Renal pelvis (tissue), 12 donors: ENCODE measurements at places on chromosomes 11 and 22.

- peak; percentile 22 for DNase-seq
Observed at GRCh38 chr11:35418282-35419183, 825 bp downstream of the SLC1A2 start.

GRCh38 chr11:118212131-118212725 lies 12.6 kb downstream of the JAML start:
- DNase-seq = no peak

DNA sequence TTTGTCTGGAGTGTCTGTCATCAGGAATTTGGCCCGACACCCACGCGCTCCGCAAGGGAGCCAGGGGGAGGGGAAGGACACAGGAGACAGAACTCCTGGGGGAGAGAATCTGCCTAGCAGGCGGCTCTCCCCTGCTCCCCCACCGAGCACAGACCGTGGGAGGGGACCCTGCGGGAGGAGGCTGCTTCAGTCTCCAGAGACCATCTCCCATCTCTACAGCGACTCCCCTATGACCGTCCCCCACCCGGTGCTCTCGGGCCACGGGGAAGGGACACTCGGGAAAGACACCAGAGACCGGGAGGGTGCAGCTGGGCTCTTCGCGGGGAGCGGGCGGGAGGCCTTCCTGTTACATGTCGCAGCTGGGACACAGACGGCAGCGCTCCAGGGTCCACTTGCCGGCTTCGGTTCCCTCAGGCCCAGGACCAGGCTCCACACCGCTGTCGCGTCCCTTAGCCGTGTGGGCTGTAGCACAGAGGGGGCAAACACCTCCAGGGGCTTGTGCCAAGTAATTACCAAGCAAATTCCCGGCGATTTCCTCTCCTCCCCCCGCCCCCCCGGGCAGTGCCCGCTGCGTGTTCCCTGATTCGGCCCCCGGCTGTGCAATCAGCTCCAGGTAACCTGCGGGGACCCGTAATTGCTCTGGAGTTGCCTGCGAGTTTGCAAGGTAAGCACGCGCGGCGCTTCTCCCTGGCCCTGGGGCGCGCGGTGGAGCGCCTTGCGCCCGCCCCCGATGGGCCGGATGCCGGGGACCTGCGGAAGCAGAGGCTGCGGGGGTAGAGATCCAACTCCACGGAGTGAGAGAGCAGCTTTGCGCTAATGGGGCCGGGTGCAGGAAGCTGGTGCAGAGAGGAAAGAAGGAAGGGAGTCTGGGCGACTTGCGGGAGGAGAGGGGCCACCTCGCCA lies 155.1 kb upstream of the CADM1 start:
- DNase-seq = peak; percentile 52

- no peak for DNase-seq
Observed at GRCh38 chr11:121129362-121130340, 28.6 kb downstream of the TECTA start.

GRCh38 chr11:61976420-61976800 lies 9.0 kb upstream of the FTH1 start:
- no peak for DNase-seq

GRCh38 chr11:69939551-69940245 lies 120.5 kb upstream of the FGF3 start:
- peak; percentile 73 for DNase-seq

DNA sequence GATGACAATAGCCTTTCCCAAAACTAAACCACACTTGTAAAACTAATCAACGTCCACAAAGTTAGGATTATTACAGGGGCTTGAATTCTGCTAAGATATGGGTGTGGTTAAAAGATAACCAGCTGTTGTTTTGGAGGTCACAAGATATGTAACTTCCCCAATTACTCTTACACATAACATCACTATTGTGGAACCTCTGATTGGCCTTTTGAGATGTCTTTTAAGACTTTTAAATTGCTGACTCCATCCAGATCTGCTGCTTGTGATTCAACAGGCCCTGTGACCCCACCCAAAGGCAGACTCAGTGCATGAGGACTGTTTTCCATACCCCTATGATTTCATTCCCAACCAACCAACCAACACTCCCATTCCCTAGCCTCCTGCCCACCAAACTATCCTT lies 893.9 kb downstream of the OPCML start:
- DNase-seq = no peak

GRCh38 chr22:28398981-28399380 lies 280.7 kb downstream of the TTC28 start:
- no peak for DNase-seq

DNA sequence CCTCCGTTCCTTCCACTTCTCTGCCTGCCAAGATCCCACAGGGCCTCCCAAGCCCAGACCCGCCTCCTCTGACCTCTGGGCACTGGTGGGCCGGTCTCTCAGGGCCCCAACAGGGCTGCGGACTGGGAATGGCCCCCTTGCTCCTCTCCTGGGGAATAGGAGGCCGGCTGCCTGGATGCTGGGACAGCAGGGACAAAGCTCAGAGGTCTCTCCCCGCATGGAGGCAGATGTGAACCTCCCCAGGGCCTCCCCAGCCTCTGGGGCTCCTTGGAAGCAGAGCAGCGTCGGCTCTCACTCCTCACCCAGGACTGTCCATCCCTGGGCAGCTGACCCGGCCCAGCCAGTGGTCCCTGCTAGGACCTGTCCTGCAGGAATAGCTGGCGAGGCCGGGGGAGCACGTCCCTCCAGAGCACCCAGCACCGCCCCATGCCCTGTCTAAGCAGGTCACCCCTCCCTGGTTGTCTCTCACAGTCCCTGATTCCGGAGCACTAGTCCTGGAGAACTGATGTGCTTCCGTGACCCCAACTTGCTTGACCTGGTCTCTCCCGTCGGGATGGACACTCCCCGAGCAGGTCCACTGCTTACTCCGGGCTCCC lies 85.8 kb downstream of the RTL6 start:
- DNase-seq = no peak

- DNase-seq = no peak
Observed at GRCh38 chr11:73017024-73017751, 124.9 kb downstream of the FCHSD2 start.

GRCh38 chr22:36330655-36331305 lies 57.0 kb downstream of the MYH9 start:
- DNase-seq = no peak

- DNase-seq = no peak
Observed at GRCh38 chr11:132106096-132106982, 735.9 kb downstream of the NTM start.

DNA sequence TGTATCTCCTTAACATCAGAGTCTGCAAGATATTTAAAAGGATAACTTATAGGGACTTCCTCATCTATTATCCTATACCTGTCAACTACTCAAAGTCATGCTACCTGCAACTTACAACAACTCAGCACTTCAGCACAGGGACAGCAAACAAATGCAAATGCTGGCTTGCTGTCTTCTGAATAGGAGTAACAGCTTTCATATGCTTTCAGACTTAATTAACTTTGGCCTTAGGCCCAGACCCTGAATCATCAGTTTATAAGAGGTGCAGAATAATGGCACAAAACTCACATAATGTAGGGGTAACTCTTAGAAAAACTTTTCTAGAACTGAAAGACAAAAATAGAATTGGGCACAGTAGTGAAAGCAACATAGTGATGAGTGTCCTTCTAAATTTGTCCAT lies 953.4 kb downstream of the DLG2 start:
- DNase-seq = no peak

GRCh38 chr11:66022401-66023185 lies 3.7 kb downstream of the CATSPER1 start:
- DNase-seq = peak; percentile 44

- DNase-seq = no peak
Observed at GRCh38 chr11:111077530-111078322, 167.8 kb upstream of the POU2AF2 start.

GRCh38 chr11:9953994-9954626 lies 290.2 kb downstream of the SWAP70 start:
- DNase-seq = no peak
